ENCODE measurements at places on chromosomes 3 and 15.

DNA sequence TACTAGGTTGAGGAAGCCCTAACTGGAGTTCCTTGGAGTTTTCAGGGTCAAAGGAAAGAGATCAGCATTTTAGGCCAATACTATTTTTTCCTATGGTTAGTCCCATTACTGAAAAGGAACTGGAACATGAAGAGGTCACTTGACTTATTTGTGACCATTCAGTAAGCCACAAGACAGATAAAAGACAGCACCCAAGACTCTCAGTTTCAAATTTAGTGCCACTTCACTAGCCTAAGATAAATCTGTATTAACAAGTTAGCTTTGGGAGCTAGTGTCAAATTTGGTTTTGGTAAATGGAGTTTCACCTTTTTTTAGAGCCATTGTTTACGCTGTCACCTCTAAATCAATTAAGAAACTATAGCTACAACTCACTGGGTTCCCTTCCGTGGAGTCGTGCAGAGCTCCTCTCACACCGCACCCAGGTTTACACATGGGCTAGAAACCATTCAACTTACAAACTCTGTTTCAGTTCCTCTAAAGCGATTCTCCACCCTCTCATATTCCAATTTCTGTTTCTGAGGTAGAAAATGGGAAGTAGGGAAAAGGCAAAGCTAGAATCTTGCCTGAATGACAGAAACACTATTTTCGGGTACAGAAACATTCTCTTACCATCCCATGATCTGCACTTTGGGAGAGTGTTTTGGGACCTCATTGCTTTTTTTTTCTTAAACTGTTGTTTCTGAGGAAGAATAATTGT, 14.4 kb downstream of the CCDC32 start:
- no peak for DNase-seq

GRCh38 chr3:64097920-64098319, 74.6 kb upstream of the PSMD6 start:
- DNase-seq: no peak

GRCh38 chr15:72237029-72237852, 6.3 kb upstream of the PKM start:
- peak; percentile 24 for DNase-seq

GRCh38 chr3:13895155-13896105, 15.6 kb upstream of the WNT7A start:
- DNase-seq: peak; percentile 89

- DNase-seq: peak; percentile 29
Observed at GRCh38 chr3:60010781-60011180, 961.0 kb upstream of the CFAP20DC start.

Measured in stimulated activated CD4-positive, alpha-beta T cell treated with anti-CD3 and anti-CD28 coated beads, TNF-alpha, amount 100 ng/mL, for 4 hours (primary cell).